Left cardiac atrium (tissue), 4 donors: ENCODE measurements at places on chromosomes 3 and 15. TPM values are rescaled to one million over a fixed set of nuclear protein-coding genes. Genes with fewer than 3 reads are reported as not detected.

GRCh38 chr15:83516935-83517334 is 69.8 kb downstream of the SH3GL3 start:
- DNase-seq = no peak

DNA sequence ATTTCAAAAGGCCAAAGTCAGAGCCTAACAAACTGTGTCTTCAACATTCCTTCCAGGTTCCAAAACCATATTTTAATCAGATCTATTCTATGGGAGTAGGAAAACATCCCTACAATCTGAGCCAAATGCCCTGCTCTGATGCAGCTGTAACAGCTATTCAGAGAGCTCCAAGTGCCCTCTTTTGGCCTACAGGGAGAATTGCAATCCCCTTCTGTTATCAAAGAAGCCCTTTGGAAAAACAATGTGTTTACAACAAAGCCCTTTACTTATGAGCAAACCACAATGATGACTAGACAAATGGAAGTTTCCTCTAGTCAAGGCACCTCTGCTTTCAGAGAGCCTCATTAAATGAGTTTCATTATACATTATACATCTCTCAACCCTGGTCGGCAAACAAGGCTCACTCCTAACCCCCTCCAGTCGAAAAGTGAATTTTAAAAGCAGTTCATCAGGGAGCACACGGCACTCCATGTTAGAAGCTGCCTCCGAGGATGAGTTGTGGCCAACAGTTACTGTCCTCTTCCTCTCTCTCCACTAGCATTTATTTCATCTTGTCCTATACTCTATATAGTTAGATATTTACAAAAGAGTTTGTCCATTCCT is 42.6 kb upstream of the TMCO5A start:
- DNase-seq = no peak

DNA sequence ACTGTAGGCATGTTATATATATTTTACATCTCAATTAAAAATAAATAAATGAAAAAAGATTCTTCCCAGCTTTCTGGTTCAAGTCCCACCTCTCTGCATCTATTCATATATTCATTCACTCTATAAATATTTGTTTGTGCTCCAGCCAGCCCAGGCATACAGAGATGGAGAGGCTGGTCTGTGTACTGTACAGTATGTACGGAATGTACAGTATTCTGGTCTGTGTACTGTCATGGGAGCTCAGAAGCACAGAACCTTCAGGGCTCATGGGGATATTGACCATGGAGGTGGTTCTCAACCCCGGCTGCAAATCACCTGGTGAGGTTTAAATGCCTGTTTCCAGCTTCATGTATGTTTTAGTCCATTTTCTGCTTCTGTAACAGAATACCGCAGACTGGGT is 13.8 kb downstream of the CORO2B start:
- DNase-seq = no peak

DNA sequence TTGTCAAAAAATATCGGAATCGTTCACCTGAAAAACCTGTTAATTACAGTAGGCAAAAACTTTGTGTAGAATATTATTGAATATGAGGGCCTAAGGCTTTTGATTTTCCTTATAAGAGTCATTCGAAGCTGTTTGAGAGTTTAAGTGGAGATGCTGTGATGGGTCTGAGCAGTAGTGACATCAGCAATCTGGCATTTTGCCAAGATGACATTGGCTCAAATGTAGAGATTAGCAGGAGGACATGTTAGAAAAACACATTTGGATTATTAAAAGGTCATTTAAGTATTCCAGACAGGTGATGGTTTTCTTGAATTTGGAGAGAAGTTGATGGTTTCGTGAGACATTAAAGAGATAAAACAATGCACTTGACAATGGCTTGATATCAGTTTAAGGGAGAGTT is 12.9 kb downstream of the OR5AC2 start:
- DNase-seq = no peak

DNA sequence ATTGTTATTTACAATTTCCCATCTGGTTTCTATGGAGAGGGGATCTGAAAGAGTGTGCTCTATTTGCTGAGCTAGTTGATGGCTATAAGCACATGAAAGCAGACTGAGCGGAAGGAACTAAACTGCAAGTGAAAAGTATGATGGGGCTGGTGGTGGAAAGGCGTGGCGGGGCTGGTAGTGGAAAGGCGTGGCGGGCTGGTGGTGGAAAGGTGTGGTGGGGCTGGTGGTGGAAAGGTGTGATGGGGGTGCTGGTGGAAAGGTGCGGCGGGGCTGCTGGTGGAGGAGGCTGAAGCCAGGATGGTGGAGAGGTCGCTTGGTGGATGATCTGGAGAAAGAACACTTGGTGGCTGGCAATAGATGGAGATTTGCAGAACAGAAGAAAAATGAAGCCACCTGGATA is 136.7 kb downstream of the FMN1 start:
- DNase-seq = no peak

DNA sequence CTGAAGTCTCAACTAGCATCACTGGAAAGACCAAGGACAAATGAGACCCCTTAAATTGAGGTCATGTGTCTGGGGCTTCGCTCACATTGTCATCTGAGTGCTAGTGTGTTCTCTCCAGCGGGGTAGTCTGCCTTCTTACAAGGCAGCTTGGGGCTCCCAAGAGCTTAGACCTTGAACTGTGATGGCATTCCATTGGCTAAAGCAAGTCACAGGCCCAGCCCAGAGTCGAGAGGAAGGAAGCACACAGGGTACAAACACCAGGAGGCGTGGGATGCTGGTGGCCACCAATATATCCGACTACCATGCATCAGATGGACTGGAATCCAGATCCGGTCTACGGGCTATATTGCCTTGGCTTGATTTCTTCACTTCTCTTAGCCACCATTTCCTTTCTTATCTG is 31.5 kb upstream of the DYNC1LI1 start:
- no peak for DNase-seq

DNA sequence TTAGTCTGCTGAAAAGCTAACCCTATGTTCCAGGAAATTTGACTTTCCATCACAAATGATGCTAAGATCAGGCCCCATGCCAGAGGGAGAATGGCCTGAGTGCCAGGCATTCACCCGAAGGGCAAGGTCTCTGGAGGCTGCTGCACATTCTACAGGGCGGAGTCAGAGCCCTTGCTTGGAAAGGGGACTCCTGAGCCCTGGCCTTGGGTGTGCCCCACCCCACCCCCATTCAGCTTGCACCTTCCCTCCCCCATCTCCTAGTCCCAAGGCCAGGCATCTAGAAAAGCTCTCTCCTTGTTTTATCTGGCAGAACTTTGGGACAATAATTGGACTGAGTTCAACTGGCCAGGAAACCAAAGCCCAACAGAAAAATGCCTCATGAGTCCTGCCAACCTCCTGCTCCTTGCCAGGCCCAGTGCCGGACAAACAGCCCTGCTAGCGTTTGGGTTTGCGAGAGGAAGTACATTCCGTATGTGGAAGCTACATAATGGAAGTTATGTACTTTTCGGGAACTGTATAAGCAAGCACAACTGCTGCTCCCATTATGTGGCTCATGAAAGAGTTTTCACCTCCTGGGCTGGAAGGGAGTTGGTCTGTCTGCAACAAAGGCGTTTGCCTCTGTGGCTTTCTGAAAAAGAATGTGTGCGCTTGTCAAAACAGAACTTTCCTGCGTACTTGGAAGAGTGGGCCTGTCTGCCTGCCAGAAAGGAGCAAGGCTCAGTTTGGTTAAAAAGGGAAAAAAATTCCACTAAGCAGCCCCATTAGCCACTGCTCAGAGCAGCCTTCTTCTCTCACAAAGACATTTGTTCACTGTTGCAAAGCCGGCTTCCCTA is 321.5 kb upstream of the CTNNB1 start:
- DNase-seq = peak; percentile 83

- no peak for DNase-seq
These were observed 48.3 kb downstream of the MITF start for GRCh38 chr3:69787436-69788168.

DNA sequence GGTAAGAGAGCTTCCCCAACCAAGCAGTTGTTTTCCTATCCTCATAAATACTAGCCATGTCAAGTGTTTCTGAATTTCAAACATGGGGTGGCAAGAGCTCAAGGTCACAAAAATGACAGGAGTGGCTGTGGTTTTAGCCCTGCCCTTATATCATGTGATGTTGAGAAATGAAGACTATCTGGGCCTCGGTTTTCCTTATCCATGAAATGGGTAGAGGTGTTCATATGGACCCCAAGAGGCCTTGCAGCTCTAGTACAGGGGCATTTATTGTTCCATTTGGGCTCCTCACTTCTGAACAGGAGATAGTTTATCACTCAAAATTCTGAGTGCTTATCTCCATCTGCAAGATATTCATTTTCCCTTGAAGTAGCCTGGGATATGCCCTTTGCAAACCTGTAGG is 35.8 kb downstream of the LMCD1 start:
- DNase-seq = no peak

GRCh38 chr15:45442507-45443135 is 64.3 kb upstream of the GATM start:
- DNase-seq = no peak

DNA sequence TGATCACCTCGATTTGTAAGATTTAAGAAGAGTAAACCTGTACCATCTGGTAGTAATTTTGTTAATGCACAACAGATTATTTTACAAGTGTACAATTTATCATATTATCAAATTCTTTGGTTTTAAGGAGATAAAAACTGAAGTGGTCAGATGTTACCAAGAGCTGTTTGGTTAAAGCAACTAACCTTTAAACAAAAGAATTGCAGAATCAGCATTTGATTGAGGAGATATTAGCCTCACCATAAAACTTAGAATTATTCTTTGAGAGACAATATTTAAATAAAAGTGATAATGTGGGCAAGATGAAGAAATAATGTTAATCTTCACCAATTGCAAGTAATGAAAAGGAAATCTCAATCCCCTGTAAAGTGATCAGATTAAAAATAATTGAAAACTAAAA is 1034.9 kb downstream of the ROBO1 start:
- DNase-seq = no peak

DNA sequence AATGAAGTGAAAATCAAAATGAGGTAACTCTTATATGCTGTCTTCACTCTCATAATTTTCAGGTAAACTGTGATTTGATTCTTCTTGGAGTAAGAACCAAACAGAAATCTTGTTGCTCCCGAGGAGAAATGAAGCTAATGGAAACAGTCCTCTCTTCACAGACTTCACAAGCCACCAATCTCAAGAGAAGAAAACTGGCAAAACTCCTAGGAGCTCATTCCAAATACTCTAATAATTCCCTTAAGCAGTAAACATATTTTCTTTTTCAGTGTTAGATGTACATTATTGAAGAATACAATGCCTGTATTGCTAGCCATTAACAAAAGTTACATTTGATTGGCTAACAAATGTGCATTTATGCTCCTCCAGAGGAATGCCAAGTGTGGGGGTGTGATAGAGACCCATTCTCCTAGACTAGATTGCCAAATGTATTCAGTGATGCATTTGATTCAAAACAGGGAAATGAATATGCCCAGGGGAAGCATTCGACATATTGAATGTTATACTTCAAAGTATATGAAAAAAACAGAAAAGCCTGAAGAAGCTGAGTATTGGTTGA is 11.8 kb upstream of the RIOX2 start:
- no peak for DNase-seq

GRCh38 chr3:65561617-65562016 is 477.1 kb downstream of the MAGI1 start:
- no peak for DNase-seq

DNA sequence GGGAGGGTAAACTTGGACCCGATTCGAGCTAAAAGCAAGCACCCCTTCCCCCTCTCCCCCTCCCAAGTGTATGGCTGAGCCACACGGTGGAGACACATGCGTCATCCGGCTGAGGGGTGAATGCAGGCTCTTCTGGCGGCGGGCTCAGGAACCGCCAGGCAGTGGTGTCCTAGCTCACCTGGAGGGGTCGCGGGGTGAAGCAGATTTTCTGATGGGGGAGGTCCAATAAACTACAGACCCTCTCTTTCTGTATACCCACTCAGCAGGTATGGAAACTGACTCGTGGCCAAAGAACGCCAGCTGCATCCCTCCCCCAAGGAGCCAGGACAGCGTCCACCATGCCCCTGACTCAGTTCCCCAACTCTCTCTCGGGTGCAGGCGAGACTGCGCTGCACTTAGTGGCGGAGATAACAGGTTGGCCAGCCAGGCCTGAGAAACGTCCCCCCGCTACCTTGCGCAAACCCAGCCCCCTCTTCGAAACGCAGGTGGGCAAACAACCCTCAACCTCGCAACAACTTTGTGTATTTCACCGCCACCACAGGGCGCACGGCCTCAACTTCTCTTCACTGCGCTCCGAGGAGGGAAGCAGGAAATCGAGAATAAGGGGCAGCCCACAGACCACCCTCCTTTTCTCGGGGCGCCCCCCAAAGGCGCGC is 1.3 kb downstream of the MAGI1 start:
- peak; percentile 59 for DNase-seq

The TRH gene
- not detected for total RNA-seq

The ZNF385D gene
- total RNA-seq = 7.4 TPM

The RARB gene
- total RNA-seq = 12.1 TPM

The CTXN2 gene
- not detected for total RNA-seq

The ROPN1 gene
- total RNA-seq = not detected

The ACP3 gene
- total RNA-seq = 1.1 TPM
